ENCODE measurements at places on chromosomes 13 and 19. TPM values are rescaled to one million over a fixed set of nuclear protein-coding genes. Genes with fewer than 3 reads are reported as not detected.

The ZNF208 gene
- polyA plus RNA-seq: 0.08 TPM

The U2AF1L4 gene
- polyA plus RNA-seq: 93.1 TPM

The RNF113B gene
- polyA plus RNA-seq: not detected

The DNAJC15 gene
- 14.1 TPM for polyA plus RNA-seq

The IL11 gene
- not detected for polyA plus RNA-seq

The ZNF524 gene
- 23.6 TPM for polyA plus RNA-seq

The MISP3 gene
- polyA plus RNA-seq: 1.4 TPM

The ZNF793 gene
- polyA plus RNA-seq: 2.8 TPM

The CGB5 gene
- polyA plus RNA-seq: not detected

The CCDC8 gene
- not detected for polyA plus RNA-seq

The SLITRK6 gene
- not detected for polyA plus RNA-seq

The VSTM1 gene
- polyA plus RNA-seq: not detected
